Thoracic aorta (tissue), 2 donors: ENCODE measurements at places on chromosomes 16 and 17. TPM values are rescaled to one million over a fixed set of nuclear protein-coding genes. Genes with fewer than 3 reads are reported as not detected.

DNA sequence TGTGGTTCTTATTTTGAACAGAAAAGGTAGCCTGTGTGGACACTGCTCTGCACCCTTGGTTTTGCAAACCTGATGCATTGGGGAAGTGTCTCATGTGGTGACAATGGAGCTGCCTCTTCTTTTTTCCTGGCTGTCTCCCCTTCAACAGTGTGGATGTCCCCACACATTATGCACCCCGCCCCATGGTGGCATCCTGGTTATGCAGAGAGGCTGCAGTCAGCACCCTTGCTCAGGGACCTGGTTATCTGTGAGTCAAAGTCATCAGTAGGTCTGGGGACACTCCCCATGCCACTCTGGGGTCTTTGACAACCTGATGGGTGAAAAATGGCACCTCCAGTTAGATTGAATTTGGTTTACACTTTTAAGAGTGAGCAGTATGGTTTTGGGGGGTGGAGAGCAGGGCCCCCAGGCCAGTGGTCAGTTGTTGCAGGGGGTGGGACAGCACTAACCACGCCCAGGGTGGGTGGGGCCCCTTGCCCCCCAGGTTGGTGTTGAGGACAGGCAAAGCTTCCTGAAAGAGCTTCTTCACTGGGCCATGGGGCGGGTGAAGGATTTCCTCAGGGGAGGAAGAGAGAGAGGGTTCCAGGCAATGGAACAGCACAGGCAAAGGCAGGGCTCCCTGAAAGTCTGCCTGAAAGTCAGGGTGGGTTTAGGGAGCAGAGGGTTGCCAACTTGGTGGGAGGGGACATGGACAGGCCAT is 24.6 kb upstream of the KCNJ12 start:
- DNase-seq, result no peak

DNA sequence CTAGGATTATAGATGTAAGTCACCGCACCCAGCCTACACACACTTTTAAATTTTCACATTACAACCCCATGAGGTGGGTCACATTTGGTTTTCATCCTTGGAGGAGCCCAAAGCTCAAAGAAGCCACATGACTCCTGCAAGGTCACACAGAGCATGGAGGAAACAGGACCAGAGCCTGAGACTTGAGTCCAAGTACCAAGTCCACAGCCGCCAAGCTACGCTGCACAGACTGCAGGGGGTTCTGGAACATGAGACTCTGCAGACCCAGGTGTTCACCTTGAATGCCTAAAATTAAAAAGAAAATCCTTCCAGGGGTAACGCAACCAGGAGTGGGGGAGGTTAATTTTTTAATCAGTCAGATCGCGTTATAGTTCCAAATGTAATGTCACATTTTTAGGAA is 150.2 kb downstream of the ZFHX3 start:
- DNase-seq, result no peak

- DNase-seq, result no peak
Measured at GRCh38 chr16:21650521-21650920, 1.9 kb downstream of the IGSF6 start.

The SPIRE2 gene
- not detected for total RNA-seq

DNA sequence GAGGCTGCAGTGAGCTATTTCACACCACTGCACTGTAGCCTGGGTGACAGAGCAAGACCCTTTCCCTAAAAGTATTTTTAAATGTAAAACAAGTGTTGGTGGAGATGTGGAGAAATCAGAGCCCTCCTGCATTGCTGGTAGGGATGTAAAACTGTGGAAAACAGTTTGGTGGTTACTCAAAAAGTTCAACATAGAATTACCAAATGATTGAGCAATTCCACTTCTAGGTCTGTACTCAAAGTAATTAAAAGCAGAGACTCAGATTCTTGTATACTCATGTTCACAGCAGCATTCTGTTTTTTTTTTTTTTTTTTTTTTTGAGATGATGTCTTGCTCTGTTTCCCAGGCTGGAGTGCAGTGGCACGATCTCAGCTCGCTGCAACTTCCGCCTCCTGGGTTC is 141.8 kb downstream of the PITPNC1 start:
- no peak for DNase-seq

- no peak for DNase-seq
Measured at GRCh38 chr17:7508846-7509245, 24.7 kb downstream of the POLR2A start.
